ENCODE measurements at places on chromosomes 4 and X.

DNA sequence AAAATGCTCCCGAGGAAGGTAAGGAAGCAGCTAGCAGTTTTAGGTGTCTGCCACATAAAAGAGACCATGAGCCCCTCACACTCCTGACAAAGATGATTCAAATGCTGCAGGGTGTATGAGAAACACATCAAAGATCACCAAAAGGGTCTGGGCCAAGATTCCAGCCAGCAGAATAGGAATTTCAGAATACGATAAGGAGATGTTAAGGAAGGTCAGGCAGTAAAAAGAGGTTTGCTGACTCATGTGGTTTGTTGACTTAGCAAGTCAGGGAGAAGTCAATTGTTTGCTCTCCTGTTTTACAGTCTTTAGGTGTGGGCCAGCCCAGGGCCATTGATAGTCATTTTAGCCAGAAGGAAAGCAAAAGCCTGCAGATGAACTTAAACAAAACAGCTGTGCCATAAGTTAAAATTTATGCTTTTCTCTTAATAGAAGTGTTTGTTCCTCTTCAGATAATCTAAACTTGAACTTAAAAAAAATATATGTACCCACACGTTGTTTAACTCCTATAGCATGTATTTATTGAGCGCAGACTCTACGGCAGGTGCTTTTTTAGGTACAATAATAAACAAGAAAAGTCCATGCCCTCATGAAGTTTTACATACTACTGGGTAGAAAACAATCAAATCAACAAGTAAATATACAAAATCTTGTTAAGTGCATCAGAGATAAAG, 115.6 kb downstream of the CAMK2D start:
- peak; percentile 73 for DNase-seq

DNA sequence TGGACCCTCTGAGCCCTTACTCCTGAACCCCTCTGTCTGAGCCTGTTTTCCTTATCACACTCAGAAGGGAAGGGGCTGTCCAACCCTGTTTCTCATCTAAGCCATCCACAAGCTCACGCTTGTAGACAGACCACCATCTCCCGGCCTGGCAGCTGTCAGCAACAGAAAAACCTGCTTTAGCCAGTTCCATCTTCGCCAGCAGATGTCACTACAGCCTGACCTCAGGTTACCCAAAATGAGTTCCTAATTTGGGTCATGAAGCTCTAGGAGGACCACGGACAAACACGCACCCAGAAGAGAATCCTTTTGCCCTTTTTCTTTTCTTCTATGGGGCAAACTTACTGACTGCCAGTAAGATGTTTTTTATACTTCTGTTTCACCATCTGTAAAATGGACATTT, 445.4 kb downstream of the BCOR start:
- DNase-seq: no peak

- peak; percentile 39 for DNase-seq
Measured at GRCh38 chrX:53481816-53482465, 47.8 kb upstream of the HSD17B10 start.

- no peak for DNase-seq
Measured at GRCh38 chrX:129998021-129998420, 15.6 kb downstream of the BCORL1 start.

GRCh38 chr4:96845819-96846218, 1005.9 kb downstream of the PDHA2 start:
- DNase-seq: no peak

GRCh38 chrX:45794323-45794994, 593.8 kb upstream of the DIPK2B start:
- no peak for DNase-seq

GRCh38 chr4:155799116-155799793, 40.4 kb downstream of the GUCY1B1 start:
- DNase-seq: peak; percentile 65

DNA sequence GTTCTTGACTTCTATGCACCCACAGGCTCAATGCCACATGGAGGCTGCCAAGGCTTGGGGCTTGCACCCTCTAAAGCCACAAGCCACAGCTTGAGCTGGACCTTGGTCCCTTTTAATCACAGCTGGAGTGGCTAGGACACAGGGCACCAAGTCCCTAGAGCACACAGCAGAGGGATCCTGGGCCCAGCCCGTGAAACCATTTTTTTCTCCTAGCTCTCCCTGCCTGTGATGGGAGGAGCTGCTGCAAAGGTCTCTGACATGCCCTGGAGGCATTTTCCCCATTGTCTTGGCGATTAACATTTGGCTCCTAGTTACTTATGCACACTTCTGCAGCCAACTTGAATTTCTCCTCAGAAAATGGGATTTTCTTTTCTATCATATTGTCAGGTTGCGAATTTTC, 410.9 kb downstream of the GRID2 start:
- no peak for DNase-seq

- DNase-seq: peak; percentile 3
Measured at GRCh38 chrX:37746218-37746941, 33.5 kb upstream of the CYBB start.

DNA sequence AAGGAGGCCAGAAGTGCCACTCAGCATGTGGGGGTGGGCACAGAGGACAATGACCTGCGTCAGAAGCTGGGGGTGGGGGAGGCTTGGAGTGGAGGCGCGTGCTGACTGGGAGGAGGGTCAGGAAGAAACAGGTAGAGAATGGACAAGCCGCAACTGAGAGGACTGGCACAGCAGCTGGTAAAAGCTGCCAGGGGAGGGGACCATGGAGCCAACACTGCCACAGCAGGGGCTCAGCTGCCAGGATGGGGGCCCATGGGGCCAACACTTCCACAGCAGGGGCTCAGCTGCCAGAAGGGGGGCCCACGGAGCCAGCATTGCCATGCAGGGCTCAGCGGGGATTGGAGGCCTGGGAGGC, 19.1 kb downstream of the RNF212 start:
- DNase-seq: no peak

- DNase-seq: no peak
Measured at GRCh38 chr4:24243641-24244040, 340.7 kb downstream of the DHX15 start.

DNA sequence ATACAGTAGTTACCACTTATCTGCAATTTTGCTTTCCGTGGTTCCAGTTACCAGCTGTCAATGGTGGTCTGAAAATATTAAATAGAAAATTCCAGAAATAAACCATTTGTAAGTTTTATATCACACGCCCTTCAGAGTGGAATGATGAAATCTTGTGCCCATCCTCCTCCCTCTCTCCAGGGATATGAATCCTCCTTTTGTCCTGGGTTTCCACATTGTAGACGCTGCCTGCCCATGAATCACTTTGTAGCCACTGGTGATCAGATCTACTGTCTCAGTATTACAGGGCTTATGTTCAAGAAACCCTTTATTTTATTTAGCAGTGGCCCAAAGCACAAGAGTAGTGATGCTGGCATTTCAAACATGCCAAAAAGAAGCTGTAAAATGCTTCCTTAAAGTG, 198.6 kb downstream of the KCNIP4 start:
- no peak for DNase-seq

DNA sequence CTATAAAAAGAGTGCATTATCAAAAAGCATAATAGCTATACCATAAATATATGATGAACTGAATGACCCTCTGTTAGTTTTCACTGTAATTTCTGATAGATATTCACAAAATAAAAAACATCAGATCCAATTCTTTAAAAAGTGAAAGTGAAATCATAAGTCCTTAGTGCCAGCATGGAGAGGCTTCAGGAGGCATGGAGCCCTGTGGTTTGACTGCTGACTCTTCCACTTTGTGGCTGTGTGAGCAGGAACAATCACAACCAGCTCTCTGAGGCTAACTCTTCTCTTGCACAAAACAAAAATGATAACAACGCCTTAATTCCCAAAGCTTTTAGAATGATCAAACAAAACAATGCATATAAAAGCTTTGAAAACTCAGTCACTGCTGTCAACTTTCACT, 1143.9 kb downstream of the PDHA2 start:
- no peak for DNase-seq

GRCh38 chr4:73964862-73965611, 16.8 kb downstream of the PF4 start:
- no peak for DNase-seq

DNA sequence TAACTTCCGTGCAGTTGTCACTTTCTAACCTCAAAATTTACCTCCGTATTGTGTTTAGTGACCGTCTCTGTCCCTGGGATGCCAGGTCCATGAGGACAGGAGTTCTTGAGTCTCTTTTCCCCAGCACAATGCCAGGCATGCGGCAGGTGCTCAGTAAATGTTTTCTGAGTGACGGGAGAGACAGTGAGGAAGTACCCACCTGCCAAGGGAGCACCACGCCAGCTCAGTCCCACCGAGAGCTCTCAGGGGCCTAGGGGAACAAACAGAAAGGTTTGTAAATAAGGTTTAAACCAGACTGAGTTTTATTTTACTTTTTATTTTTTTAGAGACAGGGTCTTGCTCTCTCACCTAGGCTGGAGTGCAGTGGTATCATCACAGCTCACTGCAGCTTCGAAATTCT, 81.5 kb upstream of the NKX1-1 start:
- DNase-seq: no peak

GRCh38 chr4:122873821-122874593, 47.4 kb downstream of the FGF2 start:
- peak; percentile 88 for DNase-seq

DNA sequence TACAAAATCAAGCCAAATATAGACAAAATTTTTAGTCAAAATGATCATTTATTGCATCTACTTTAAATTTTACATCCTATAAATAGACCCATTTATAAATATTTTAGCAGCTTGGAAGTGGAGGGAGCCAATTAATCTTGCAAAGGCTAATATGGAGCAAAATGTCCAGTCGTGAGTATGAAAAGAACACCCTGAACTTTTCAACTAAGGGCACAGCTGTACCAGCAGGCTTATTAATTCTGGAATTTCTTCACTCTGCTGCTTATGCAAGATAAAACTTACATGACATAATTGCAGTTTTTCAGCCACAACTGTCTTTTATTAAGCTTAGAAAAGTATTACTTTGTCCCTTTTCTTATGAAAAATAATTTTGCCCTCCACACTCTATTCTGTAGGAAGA, 22.9 kb upstream of the USP53 start:
- no peak for DNase-seq

- no peak for DNase-seq
Measured at GRCh38 chr4:147933316-147933715, 201.4 kb downstream of the ARHGAP10 start.

GRCh38 chr4:70722199-70722791, 531 bp downstream of the RUFY3 start:
- DNase-seq: peak; percentile 79

- no peak for DNase-seq
Measured at GRCh38 chrX:1147611-1148515, 64.6 kb downstream of the CRLF2 start.

- DNase-seq: no peak
Measured at GRCh38 chr4:82381661-82382296, 8.0 kb upstream of the HNRNPD start.

DNA sequence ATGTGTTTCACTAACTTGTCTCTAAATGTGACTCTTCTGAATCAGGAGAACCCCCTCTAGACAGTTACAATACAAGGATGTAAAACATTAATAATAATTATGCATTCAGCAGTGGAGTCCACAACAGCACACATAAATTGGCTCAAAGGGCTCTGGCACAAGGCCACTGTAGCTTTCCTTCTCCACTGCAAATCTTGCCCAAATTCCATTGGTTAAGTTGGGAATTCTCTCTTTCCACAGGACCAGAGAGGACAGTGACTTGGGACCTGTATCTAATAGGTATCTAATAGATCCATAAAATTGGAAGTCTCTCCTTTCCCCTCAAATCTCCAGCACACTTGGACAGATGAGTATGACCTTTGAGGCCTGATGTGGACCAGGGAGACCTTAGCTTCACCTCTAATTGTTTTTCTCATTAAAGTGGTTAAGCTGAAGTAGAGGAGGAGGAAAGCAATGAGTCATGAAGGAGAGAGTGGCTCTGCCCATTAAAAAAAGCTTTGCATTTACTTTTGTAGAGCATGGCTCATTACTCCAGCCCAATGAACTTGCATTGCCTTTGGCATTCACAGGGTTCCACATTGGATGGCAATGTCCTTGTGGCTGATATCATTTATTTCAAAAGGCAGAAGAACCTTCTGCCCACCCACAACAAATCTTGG, 72.3 kb upstream of the SH3RF1 start:
- DNase-seq: peak; percentile 34

- DNase-seq: no peak
Measured at GRCh38 chr4:3287271-3287971, 5.4 kb upstream of the RGS12 start.

- no peak for DNase-seq
Measured at GRCh38 chr4:161003418-161004057, 1160.3 kb downstream of the FSTL5 start.

- peak; percentile 44 for DNase-seq
Measured at GRCh38 chr4:69881173-69881773, 21.3 kb upstream of the SULT1E1 start.

DNA sequence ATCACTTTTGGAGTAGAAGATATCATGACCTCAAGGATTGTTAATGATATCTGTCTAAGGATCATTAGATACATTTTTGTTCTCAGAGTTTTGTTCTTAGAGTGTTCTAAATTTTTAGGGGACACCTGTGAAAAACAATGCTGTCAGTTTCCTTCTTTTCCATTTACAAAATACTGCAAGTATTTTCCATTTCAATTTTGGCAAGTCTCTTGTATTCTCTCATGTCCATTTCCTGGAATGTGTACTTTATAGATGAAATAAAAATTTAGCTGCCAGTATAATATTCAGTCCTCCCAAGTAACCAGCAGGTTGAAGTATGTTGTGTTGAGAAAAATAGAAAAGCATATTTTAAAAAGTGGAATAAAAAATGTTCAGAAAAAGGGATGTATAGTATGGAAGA, 117.9 kb upstream of the HPGD start:
- no peak for DNase-seq

- DNase-seq: no peak
Measured at GRCh38 chr4:103123114-103123513, 23.5 kb upstream of the BDH2 start.

DNA sequence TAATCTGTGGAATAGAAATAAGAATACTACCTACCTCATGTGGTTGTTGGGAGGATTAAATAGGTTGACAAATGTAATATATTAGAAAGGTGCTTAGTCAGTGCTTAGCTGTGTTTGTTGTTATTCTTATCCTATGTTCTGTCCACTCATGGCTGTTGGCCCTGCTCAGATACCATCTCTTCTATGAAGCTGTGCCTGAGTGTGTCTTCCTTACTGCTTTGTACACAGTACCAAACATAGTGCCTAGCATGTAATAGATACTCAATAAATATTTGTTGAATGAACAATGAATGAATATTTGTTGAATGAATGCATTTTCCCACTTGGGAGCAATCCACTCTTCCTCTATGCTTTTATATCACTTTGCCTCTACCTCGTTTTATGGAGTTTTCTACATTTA, 57.2 kb downstream of the NHS start:
- DNase-seq: no peak

GRCh38 chrX:20567108-20567507, 300.4 kb upstream of the RPS6KA3 start:
- DNase-seq: no peak

GRCh38 chrX:43592597-43592996, 63.5 kb upstream of the MAOA start:
- DNase-seq: no peak

GRCh38 chr4:4388836-4389575, 2.1 kb downstream of the NSG1 start:
- DNase-seq: no peak

DNA sequence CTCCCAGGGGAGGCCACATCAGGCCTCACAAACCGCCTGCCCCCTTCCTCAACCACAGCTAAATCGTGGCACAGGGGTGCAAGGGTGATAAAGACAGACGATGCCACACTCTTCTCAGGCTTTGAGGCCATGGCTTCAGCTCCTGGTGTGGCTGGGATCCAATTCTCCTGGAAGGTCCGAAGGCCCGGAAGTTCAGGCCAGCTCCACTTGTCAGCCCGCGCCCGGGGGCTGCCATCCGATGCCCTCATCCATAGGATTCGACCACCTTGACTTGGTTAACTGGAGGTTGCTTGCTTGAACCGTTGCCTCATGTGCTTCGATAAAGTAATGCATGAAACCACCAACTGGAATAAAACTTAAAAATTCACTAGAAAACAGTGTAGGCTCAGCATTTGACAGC, 8.2 kb downstream of the TEX13C start:
- DNase-seq: no peak

Measured in fibroblast of skin of right biceps (primary cell).